Caki2 (cell line): ENCODE measurements at places on chromosomes 5 and 9. TPM values are rescaled to one million over a fixed set of nuclear protein-coding genes. Genes with fewer than 3 reads are reported as not detected.

EQTN gene
- not detected in 2 replicates for total RNA-seq

BARHL1 gene
- not detected in 2 replicates for total RNA-seq

CERCAM gene
- 25.2 and 50.6 TPM in 2 replicates for total RNA-seq

GTF3C5 gene
- total RNA-seq, result 162 and 206 TPM in 2 replicates

WWC1 gene
- 98.5 and 102 TPM in 2 replicates for total RNA-seq

ROPN1L gene
- total RNA-seq, result 3.2 and 3.6 TPM in 2 replicates
